ENCODE measurements at places on chromosomes 16 and 17. TPM values are rescaled to one million over a fixed set of nuclear protein-coding genes. Genes with fewer than 3 reads are reported as not detected.

Gene PIMREG
- total RNA-seq, result 18.4 TPM

Gene TNK1
- 13.3 TPM for total RNA-seq

Gene CCL14
- not detected for total RNA-seq

Gene USP10
- 60.5 TPM for total RNA-seq

Measured in mammary epithelial cell (primary cell).